ENCODE measurements at places on chromosomes 2 and 18. TPM values are rescaled to one million over a fixed set of nuclear protein-coding genes. Genes with fewer than 3 reads are reported as not detected.

The VAMP5 gene
- 58.2 TPM for total RNA-seq

The MTERF4 gene
- 26.7 TPM for total RNA-seq

The ALPG gene
- not detected for total RNA-seq

The EFEMP1 gene
- 329 TPM for total RNA-seq

The CETN1 gene
- not detected for total RNA-seq

The GNAL gene
- total RNA-seq: 1.8 TPM

DNA sequence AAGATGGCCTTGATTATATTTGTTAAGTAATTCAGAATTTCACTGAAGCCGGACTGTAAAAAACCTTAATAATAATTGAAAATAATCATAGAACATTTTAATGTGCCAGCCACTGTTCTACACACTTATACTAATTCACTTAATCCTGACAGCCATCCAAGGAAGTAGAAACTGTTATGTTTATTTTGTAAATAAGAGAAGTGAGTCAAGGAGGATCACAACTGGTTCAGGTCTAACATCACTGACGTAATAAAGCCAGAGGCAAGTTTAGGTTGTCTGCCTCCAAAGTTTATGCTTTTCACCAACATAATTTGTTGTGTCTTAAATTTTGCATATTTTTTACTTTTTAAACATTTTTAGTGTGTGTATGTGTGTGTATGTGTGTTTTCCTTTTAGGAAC is 436.1 kb downstream of the LRRTM4 start:
- no peaks in the 10 kb centered on the region for H3K27me3 ChIP-seq
- DNase-seq: no peak
- H3K4me1 ChIP-seq: no peaks in the 10 kb centered on the region
- H3K4me3 ChIP-seq: no peak overlapping the region
- H3K36me3 ChIP-seq: no peaks in the 10 kb centered on the region

GRCh38 chr2:238635647-238636051 is 208.9 kb downstream of the ASB1 start:
- H3K27ac ChIP-seq: no peak overlapping the region
- DNase-seq: no peak
- H3K4me3 ChIP-seq: no peak overlapping the region
- H3K27me3 ChIP-seq: no peaks in the 10 kb centered on the region
- no peaks in the 10 kb centered on the region for H3K4me1 ChIP-seq

- H3K36me3 ChIP-seq: no peaks in the 10 kb centered on the region
- no peak for DNase-seq
- no peak overlapping the region for H3K4me3 ChIP-seq
- no peak overlapping the region for H3K27ac ChIP-seq
- H3K27me3 ChIP-seq: no peaks in the 10 kb centered on the region
These were observed 287.2 kb downstream of the RDH14 start for GRCh38 chr2:18273205-18273604.

- H3K4me1 ChIP-seq: no peaks in the 10 kb centered on the region
- no peaks in the 10 kb centered on the region for H3K27me3 ChIP-seq
- H3K4me3 ChIP-seq: no peak overlapping the region
- H3K27ac ChIP-seq: no peak overlapping the region
- no peaks in the 10 kb centered on the region for H3K36me3 ChIP-seq
These were observed 20.8 kb upstream of the ATIC start for GRCh38 chr2:215290980-215291599.

- H3K27ac ChIP-seq: no peak overlapping the region
- no peaks in the 10 kb centered on the region for H3K27me3 ChIP-seq
- no peaks in the 10 kb centered on the region for H3K36me3 ChIP-seq
- H3K4me3 ChIP-seq: no peak overlapping the region
- DNase-seq: peak; percentile 33
- no peaks in the 10 kb centered on the region for H3K4me1 ChIP-seq
These were observed 114.1 kb upstream of the NDUFV2 start for GRCh38 chr18:8988260-8988871.

GRCh38 chr2:127826047-127826446 is 15.1 kb upstream of the WDR33 start:
- H3K36me3 ChIP-seq: no peaks in the 10 kb centered on the region
- H3K27me3 ChIP-seq: no peaks in the 10 kb centered on the region
- no peak for DNase-seq

GRCh38 chr2:218063896-218064295 is 5.2 kb upstream of the RUFY4 start:
- no peaks in the 10 kb centered on the region for H3K36me3 ChIP-seq
- no peak overlapping the region for H3K4me3 ChIP-seq
- H3K27me3 ChIP-seq: no peaks in the 10 kb centered on the region

GRCh38 chr18:13247506-13247905 is 28.9 kb downstream of the LDLRAD4 start:
- no peak for DNase-seq
- H3K4me1 ChIP-seq: no peaks in the 10 kb centered on the region
- no peaks in the 10 kb centered on the region for H3K36me3 ChIP-seq
- H3K4me3 ChIP-seq: no peak overlapping the region
- H3K27ac ChIP-seq: no peak overlapping the region

GRCh38 chr2:203427061-203427460 is 98.9 kb downstream of the ABI2 start:
- no peak for DNase-seq
- no peaks in the 10 kb centered on the region for H3K4me1 ChIP-seq
- H3K4me3 ChIP-seq: no peak overlapping the region
- H3K36me3 ChIP-seq: peaks cover 3% of the 10 kb centered on the region
- H3K27ac ChIP-seq: no peak overlapping the region
- no peaks in the 10 kb centered on the region for H3K27me3 ChIP-seq

- H3K4me1 ChIP-seq: no peaks in the 10 kb centered on the region
- H3K4me3 ChIP-seq: no peak overlapping the region
- H3K27ac ChIP-seq: no peak overlapping the region
- no peaks in the 10 kb centered on the region for H3K27me3 ChIP-seq
These were observed 784.7 kb upstream of the PIK3C3 start for GRCh38 chr18:41170346-41170745.

- no peaks in the 10 kb centered on the region for H3K27me3 ChIP-seq
- H3K27ac ChIP-seq: no peak overlapping the region
- H3K36me3 ChIP-seq: no peaks in the 10 kb centered on the region
These were observed 117.4 kb upstream of the CWC22 start for GRCh38 chr2:180124273-180125139.

- DNase-seq: no peak
- no peaks in the 10 kb centered on the region for H3K36me3 ChIP-seq
- H3K4me3 ChIP-seq: no peak overlapping the region
- H3K27me3 ChIP-seq: no peaks in the 10 kb centered on the region
- no peak overlapping the region for H3K27ac ChIP-seq
- H3K4me1 ChIP-seq: no peaks in the 10 kb centered on the region
These were observed 39.3 kb downstream of the CENPO start for GRCh38 chr2:24832521-24832920.

GRCh38 chr18:78692105-78692504 is 287.5 kb upstream of the SALL3 start:
- H3K27me3 ChIP-seq: no peaks in the 10 kb centered on the region
- H3K27ac ChIP-seq: no peak overlapping the region
- no peaks in the 10 kb centered on the region for H3K36me3 ChIP-seq
- no peak for DNase-seq

- H3K4me3 ChIP-seq: no peak overlapping the region
- no peak overlapping the region for H3K27ac ChIP-seq
- H3K36me3 ChIP-seq: peaks cover 97% of the 10 kb centered on the region
- DNase-seq: no peak
- H3K27me3 ChIP-seq: no peaks in the 10 kb centered on the region
These were observed 21.2 kb downstream of the STAMBP start for GRCh38 chr2:73850009-73850408.

DNA sequence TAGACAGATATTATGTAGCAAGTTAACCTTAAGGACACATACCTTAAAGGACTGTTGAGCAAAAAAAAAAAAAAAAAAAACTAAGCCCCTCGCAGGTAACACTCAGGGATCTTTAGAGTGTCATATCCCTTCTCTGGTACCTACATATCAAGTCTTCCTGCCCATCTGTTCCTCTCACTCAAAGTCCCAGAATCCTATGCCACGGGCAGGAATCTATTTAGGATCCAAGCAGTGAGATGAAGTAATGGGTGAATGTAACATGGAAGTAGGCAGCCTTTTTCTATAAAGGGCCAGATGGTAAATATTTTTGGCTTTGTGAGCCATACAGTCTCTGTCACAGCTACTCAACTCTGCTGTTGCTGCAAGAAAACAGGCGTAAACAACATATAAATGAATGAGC is 496.7 kb downstream of the STK39 start:
- no peaks in the 10 kb centered on the region for H3K4me1 ChIP-seq
- no peak overlapping the region for H3K4me3 ChIP-seq
- DNase-seq: no peak
- no peaks in the 10 kb centered on the region for H3K27me3 ChIP-seq
- H3K36me3 ChIP-seq: no peaks in the 10 kb centered on the region
- H3K27ac ChIP-seq: no peak overlapping the region

- H3K4me3 ChIP-seq: peak overlapping the region; percentile 21
- H3K4me1 ChIP-seq: peaks cover 39% of the 10 kb centered on the region
- no peaks in the 10 kb centered on the region for H3K27me3 ChIP-seq
- no peak for DNase-seq
- H3K27ac ChIP-seq: peak overlapping the region; percentile 86
These were observed 178.6 kb downstream of the NEDD4L start for GRCh38 chr18:58222432-58223125.

Data from left lung (tissue), 14 donors.